ENCODE measurements at places on chromosomes 5 and 9. TPM values are rescaled to one million over a fixed set of nuclear protein-coding genes. Genes with fewer than 3 reads are reported as not detected.

- no peak for DNase-seq
Observed at GRCh38 chr5:56772767-56773166, 42.6 kb upstream of the MAP3K1 start.

DNA sequence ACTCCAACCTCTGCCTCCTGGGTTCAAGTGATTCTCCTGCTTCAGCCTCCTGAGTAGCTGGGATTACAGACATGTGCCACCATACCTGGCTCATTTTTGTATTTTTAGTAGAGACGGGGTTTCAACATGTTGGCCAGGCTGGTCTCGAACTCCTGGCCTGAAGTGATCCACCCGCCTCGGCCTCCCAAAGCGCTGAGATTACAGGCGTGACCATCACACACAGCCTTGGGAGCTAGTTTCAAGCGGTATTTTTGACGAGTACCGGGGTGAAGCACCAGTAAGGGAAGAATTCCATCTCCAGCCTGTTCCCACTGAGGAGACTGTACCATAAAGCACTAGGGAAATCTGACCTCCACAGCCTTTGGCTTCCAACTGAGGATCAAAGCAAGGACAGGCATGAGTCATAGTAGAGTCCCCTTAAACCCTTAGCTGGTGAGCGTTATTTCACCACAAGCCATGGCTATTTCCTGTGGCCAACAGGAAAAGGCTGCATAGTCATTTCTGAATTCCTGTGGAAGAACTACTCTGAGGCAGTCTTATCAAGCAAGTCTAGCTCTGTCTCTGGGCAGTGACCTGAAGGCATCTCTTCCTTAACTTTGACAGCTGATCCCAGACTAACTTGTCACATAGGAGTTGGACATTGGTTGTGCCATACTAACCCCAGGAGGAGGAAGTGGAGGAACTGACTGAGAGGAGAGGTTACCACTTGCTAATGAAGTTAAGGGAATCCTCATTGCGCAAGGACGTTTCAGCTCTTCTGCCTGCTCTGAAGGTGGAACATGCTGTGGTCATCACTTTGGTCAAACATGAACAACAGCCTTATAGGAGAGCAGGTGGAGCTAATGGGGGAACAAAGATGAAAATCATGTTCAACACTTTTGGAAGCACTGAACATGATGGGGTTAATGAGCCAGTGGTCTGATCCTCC is 85.8 kb upstream of the DMRT1 start:
- DNase-seq = peak; percentile 98

DNA sequence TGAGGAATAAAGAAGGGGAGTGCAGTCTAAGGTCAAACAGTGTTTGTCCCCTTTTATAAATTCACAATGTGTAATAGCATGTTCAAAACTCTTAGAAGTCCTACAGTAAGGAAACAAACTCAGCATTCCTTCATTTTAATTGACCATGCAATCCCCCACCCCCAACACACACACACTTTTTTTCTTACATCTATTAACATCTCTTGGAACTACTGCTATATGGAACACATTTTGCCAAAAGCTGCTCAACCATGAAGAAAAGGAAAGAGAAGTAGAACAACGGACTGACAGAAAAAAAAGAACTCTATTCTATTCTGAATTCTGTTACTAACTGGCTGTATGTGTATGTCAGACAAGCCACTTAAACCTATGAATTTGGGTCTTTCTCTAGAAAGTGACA is 2.8 kb upstream of the CTNNAL1 start:
- DNase-seq = no peak

DNA sequence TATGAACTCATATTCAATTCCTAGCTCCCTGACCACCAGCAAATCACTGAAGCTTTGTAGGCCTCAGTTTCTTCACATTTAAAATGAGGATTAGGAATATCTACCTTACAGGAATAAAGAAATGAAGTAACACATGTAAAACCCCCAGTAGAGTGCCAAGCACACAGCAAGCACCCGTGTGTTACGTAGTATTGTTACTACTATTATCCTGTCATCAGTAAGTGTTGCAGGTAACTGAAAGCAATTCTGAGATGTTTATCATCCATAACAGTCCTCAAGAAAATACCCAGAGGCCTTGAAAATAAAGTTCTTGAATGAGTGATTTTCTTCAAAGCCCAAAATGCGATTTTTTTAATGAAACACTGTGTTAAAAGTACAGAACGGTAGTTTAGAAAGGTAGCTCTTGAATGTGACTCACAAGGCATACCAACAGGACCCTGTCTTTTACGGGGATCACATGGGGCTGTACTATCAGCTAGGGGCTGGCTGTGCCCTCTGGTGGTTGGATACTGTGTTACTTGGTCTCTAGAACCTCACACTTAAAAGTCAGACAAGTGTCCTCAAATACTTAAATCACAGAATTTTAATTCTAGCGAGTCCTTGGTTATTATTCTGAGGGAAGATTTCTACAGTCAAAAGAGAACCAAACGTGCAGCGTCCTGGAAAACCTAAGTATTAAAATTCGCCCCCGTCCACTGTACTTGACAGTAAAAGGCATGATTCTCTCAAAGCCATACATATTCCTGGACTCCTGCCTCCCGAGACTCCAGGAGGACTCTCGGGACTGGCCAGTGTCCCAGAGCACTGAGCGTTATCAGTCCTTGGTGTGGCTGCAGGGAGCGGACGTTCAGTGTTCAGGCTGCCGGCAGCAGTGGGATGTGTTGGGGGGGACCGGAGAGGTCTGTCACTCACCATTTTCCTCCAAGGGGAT is 725 bp downstream of the NDUFB6 start:
- peak; percentile 77 for DNase-seq

PKD2L2 gene
- not detected for total RNA-seq

NUTM2G gene
- total RNA-seq = not detected
